ENCODE measurements at places on chromosomes 5 and 9. TPM values are rescaled to one million over a fixed set of nuclear protein-coding genes. Genes with fewer than 3 reads are reported as not detected.

The CAMK2A gene
- not detected for total RNA-seq

The TMC1 gene
- 0.74 TPM for total RNA-seq

The SLCO4C1 gene
- 0.14 TPM for total RNA-seq

The BTNL3 gene
- total RNA-seq = not detected

The RNF208 gene
- 0.14 TPM for total RNA-seq
